ENCODE measurements at places on chromosomes 6 and 20. TPM values are rescaled to one million over a fixed set of nuclear protein-coding genes. Genes with fewer than 3 reads are reported as not detected.

GRCh38 chr6:7953753-7954152 lies 43.2 kb upstream of the TXNDC5 start:
- no peak overlapping the region for H3K27ac ChIP-seq
- H3K27me3 ChIP-seq: no peaks in the 10 kb centered on the region
- H3K4me1 ChIP-seq: no peaks in the 10 kb centered on the region
- DNase-seq: no peak
- no peak overlapping the region for H3K4me3 ChIP-seq

Gene TNXB
- 33.7 TPM for total RNA-seq

DNA sequence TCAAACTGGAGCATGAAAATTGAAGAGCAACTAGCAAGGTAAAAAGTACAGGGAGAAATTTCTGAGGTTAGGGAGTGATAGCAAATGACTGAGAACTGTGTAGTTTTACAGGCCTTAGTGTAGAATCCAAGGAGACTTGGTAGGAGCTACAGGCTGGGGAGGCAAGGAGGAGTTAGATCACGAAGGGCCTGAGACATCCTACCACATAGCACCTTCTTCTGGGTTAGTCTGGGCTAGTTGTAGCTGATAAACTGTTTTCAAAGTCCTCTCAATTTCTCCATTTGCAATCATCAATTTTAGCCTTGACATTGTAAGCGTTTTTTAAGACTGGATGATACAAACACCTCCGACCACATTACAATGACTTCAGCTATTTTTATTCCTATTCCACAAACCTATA lies 209.7 kb downstream of the TMEM200A start:
- no peaks in the 10 kb centered on the region for H3K4me1 ChIP-seq
- H3K27me3 ChIP-seq: no peaks in the 10 kb centered on the region
- H3K27ac ChIP-seq: no peak overlapping the region
- no peak for DNase-seq
- no peaks in the 10 kb centered on the region for H3K36me3 ChIP-seq
- no peak overlapping the region for H3K4me3 ChIP-seq

Gene SPTLC3
- 2.4 TPM for total RNA-seq

DNA sequence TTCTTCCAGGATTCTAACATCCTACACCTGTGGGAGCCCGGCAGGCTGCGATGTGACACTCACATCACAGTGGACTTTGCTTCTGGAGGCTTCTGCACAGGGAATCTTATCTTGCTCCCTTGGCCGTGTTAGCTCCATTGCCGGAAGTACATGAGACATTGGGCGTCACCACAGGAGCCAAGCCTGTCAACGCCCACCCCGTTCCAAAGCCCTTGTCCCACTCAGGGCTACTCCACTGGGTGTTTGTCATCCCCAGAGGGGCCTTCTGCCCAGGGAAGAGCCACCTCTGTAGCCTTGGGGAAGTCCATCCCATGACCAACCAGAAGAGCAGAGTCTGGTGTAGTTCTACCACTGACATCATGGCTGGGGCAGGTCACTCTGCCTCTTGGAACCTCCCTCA lies 1.7 kb downstream of the RAB44 start:
- H3K4me1 ChIP-seq: no peaks in the 10 kb centered on the region
- DNase-seq: no peak
- H3K4me3 ChIP-seq: no peak overlapping the region
- H3K36me3 ChIP-seq: no peaks in the 10 kb centered on the region
- H3K27me3 ChIP-seq: no peaks in the 10 kb centered on the region

- no peak overlapping the region for H3K27ac ChIP-seq
- H3K27me3 ChIP-seq: no peaks in the 10 kb centered on the region
- H3K36me3 ChIP-seq: no peaks in the 10 kb centered on the region
- no peak overlapping the region for H3K4me3 ChIP-seq
- no peak for DNase-seq
These were observed 70.1 kb downstream of the ISM1 start for GRCh38 chr20:13291157-13291556.

- H3K4me3 ChIP-seq: no peak overlapping the region
- H3K27me3 ChIP-seq: no peaks in the 10 kb centered on the region
- peak overlapping the region; percentile 74 for H3K27ac ChIP-seq
- peak; percentile 57 for DNase-seq
- peaks cover 48% of the 10 kb centered on the region for H3K4me1 ChIP-seq
These were observed 73.2 kb downstream of the RSPO3 start for GRCh38 chr6:127191716-127192115.

Gene FOXA2
- not detected for total RNA-seq

Gene HDGFL1
- not detected for total RNA-seq

- H3K27ac ChIP-seq: no peak overlapping the region
- no peaks in the 10 kb centered on the region for H3K4me1 ChIP-seq
- H3K36me3 ChIP-seq: no peaks in the 10 kb centered on the region
These were observed 107.1 kb downstream of the ZDHHC14 start for GRCh38 chr6:157488058-157488457.

DNA sequence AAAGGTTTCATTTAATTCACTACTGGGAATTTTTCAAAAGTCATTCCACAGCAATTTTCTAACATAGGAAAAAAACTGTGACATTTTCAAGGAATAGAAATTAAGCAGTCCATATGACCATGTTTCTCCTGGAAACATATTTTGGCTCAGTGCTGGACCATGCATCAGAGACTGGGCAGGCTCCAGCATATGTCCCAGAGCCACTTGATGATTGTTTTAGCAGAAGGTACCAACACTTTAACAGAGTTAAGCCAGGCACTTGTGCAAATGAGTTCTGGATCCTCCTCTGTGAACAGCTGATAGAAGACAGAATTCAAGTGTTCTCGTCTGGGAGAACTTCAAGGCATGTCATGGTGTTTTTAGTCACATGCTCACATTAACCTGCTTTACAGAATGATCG lies 516.3 kb downstream of the COL12A1 start:
- DNase-seq: no peak
- H3K4me3 ChIP-seq: no peak overlapping the region
- no peaks in the 10 kb centered on the region for H3K36me3 ChIP-seq
- no peaks in the 10 kb centered on the region for H3K27me3 ChIP-seq
- H3K4me1 ChIP-seq: no peaks in the 10 kb centered on the region

Gene CRISP3
- total RNA-seq: not detected

Gene OPRM1
- not detected for total RNA-seq

- H3K4me3 ChIP-seq: no peak overlapping the region
- DNase-seq: no peak
- H3K27me3 ChIP-seq: no peaks in the 10 kb centered on the region
- H3K36me3 ChIP-seq: no peaks in the 10 kb centered on the region
These were observed 108.5 kb upstream of the ARMC2 start for GRCh38 chr6:108739496-108740330.

GRCh38 chr6:100415768-100416167 lies 49.0 kb downstream of the SIM1 start:
- H3K4me1 ChIP-seq: no peaks in the 10 kb centered on the region
- H3K27me3 ChIP-seq: no peaks in the 10 kb centered on the region
- no peaks in the 10 kb centered on the region for H3K36me3 ChIP-seq
- H3K4me3 ChIP-seq: no peak overlapping the region
- H3K27ac ChIP-seq: no peak overlapping the region
- no peak for DNase-seq

Gene HLA-DPB1
- total RNA-seq: 16.7 TPM

Measured in gastrocnemius medialis (tissue), 4 donors.